Fibroblast of skin of right biceps (primary cell): ENCODE measurements at places on chromosomes 3 and 15.
A peak's percentile ranks its signal among the peaks of the same experiment; 100 is the strongest.

DNA sequence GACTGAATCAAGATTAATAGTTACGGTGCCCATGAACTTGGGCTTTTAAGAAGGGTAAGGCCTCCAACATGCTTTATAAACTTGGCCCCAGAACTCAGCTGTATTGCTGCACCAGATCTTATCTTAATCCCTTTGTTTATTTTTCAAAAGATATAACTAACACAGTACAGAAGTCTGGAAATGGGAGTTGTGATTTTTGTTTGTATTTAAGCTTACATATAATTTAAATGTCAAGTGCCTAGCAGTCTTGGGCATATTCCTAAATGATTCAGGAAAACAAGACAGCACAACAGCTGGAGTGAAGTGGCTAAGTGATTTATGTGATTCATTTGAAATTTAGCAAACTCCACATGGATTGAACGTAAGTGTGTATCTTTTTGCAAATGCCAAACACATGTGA, 56.2 kb downstream of the NBEAL2 start:
- DNase-seq: no peak

- no peak for DNase-seq
Measured at GRCh38 chr3:102183186-102183585, 251.6 kb upstream of the ZPLD1 start.

DNA sequence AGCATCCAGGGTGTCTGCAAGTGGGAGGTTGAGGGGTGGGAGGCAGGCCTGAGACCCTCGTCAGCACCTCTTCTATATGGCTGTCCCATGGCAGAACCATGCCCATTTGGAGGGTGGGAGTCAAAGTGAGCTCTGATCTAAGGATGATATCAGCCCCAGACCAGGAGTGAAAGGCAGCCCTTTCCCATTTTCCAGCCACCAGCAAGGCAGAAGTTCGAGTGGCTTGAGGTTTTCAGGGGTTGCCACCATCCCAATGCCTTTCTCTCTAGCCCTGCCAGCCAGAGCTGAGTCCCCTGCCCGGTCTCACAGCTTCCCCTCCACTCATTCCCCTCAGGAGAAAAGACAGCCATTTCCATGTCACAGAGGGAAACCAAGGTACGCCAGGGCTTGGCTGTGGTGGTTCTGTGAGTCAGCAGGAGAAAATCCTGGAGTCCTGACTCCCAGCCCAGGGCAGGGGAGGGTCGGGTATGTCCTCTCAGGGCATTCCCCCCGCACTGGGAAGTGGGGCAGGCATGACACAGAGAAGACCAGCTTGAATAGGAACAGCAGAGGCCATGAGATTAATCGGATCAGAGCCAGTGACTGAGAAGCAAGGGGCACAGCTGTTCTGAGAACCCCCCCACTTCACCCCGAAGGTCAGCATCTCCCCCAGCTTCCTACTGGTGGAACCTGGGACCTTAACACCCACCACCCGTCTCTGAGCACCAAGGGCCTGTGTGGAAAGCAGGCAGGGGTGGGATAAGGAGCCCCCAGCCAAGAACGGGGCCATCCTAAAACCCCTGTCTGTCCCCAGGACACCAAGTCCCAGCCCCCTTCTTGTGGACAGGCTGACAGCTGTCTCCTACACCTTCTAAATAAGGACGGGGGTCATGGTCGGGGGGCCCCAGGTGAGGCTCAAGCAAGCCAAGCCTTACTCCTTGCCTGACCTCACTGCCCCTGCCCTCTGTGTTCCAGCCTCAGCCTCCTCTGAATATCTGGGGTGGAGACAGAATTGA, 965 bp upstream of the SLC38A3 start:
- DNase-seq: no peak

GRCh38 chr15:101597360-101597928, 54.7 kb downstream of the TM2D3 start:
- no peak for DNase-seq

DNA sequence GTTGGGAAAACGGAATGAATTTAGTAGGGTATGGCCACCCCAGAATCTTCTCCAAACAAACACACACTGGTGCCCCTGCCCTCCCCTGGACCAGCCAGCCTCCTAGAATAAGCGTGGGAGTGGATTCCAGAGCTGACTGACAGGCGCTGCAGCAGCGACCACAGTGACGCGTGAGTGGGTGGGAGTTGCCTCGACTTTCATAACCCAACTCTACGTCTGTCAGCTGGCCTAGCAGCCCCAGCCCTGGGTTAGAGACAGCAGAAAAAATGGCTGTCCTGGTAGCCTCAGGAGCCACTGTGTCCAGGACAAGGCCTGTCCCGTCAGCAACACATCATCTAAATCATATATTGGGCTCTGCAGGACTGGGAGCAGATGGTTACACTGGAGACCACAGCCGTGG, 10.0 kb downstream of the PLA2G4B start:
- DNase-seq: no peak

DNA sequence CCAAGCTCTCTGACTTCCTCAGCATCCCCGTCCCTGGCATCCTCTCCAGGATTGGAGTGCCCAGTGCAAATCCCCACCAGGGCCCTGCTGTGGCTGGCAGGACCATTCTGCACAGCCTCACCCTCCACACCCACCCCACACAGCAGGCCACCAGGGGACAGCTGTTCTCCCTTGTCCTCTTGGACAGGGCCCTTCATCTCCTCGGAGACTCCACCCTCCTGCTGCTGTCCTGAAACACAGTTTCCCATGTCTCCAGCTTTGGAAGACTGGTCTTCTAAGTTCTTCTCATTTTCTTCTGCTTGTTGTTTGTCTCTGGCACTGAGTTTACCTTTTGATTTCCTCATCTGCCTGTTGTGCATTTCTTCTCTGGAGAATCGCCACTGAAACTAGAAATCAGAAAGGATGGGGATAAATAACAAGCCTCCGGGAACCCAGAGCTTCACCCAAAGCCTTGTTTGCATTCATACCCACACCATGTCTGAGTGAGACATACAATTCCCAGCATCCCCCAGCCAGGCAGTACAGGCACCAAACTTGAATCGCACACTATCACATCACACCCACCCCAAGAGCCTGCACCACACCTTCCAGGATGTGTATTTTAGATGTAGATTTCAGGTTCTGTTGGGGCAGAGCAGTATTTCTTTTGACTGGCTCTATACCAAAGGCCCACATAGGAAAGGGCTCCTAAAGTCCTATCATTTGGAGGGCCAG, 52.0 kb downstream of the OXNAD1 start:
- no peak for DNase-seq

GRCh38 chr3:59605944-59606534, 556.2 kb upstream of the CFAP20DC start:
- DNase-seq: no peak

- DNase-seq: no peak
Measured at GRCh38 chr3:151196434-151196833, 6.6 kb downstream of the GPR171 start.

GRCh38 chr3:46695962-46696894, 2.7 kb upstream of the ALS2CL start:
- DNase-seq: peak; percentile 36

DNA sequence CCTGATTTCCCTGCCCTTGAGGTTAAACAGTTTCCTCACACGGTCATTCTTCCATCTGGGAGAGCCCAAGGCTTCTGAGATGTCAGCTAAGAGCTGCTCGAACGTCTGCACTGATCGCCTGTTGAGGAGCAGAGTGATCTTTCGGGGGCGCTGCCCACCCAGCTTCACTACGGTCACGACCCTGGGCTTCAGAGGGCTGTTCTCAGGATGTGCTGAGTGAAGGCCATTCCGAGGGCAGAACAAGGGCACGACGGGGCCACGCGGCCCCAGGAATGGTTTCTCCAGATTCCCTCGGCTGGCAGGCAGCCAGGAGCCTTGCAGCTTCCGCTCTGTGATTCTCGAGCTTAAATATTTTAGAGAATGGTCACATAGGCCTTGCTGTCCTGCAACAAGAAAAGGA, 25.7 kb downstream of the DCLK3 start:
- DNase-seq: no peak

GRCh38 chr15:73249499-73249898, 119.3 kb downstream of the HCN4 start:
- DNase-seq: no peak

DNA sequence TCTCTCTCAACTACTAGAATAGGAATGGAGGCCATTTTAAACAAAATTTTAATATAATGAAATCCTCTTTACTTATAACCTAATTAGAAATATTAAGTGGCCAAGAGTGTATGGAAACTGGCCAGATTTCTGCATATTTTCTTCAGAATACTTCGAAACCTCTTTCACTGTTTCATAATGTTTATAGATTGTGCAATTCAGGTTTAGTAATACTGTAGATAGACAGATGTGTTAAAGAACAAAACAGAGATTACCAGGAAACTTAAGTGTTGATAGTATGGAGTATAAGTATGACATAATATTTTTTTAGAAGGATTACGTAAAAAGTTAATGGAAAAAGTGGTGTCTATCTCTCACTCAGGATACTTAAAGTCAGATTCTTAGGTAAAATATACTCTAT, 4.7 kb downstream of the ABHD5 start:
- peak; percentile 55 for DNase-seq

DNA sequence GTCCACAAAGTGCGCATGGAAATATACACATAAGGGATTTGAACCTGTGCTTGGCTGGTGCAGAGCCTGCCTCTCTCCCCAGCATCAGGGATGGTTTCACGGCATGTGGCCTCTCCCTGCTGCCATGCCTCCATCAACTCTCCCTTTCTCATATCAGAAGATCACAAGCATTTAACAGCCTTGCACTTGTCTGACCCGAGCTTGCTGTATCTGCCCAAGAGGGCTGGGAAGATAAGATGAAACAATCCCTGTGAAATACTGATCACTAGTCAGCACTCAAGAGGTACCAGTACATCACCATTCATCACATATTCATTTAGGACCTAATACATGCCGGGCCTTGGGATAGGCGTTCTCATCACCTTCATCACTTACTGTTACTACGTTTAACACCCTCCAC, 107.6 kb upstream of the ARHGEF3 start:
- DNase-seq: no peak

- no peak for DNase-seq
Measured at GRCh38 chr15:66129586-66129985, 124.0 kb downstream of the MEGF11 start.

DNA sequence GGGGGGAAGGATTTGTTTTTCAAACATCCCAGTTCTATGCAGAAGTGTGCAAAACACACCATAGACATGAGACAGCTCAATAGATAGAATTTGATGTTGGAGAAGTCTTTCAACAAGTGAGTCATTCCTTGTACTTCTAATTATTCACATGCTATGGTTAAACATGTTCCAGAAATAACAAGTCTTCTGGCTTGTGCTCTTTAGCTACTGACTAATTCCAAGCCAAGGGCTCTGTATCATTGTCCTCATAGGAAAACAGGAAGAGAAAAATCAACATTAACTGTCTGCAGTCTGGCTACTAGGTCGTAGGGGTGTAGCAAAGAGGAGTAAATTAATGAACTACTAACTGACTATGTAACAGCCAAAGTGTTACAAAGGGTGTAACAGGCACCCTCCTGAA, 25.8 kb downstream of the LDHAL6B start:
- DNase-seq: peak; percentile 93
